ENCODE measurements at places on chromosomes 13 and 19. TPM values are rescaled to one million over a fixed set of nuclear protein-coding genes. Genes with fewer than 3 reads are reported as not detected.

CERS1 gene
- 0.45 TPM for total RNA-seq

SLAIN1 gene
- 1.9 TPM for total RNA-seq

RNF17 gene
- total RNA-seq = 0.58 TPM

LPAR2 gene
- total RNA-seq = 5.8 TPM

TNFRSF19 gene
- total RNA-seq = 1.5 TPM

All from mesenteric fat pad (tissue), 1 donor.